ENCODE measurements at places on chromosomes 1 and 21. TPM values are rescaled to one million over a fixed set of nuclear protein-coding genes. Genes with fewer than 3 reads are reported as not detected.

NECAP2 gene
- 23.3 TPM for total RNA-seq

PCP4L1 gene
- not detected for total RNA-seq

ADCY10 gene
- total RNA-seq: 0.09 TPM

LCE1D gene
- total RNA-seq: not detected

SGIP1 gene
- 0.83 TPM for total RNA-seq

LCE1C gene
- not detected for total RNA-seq

KCNQ4 gene
- 1.5 TPM for total RNA-seq

ANXA9 gene
- 14.6 TPM for total RNA-seq

KIF26B gene
- total RNA-seq: 0.87 TPM

RHD gene
- total RNA-seq: not detected

RUNX1 gene
- total RNA-seq: 38.2 TPM

RPTN gene
- not detected for total RNA-seq

LRRC71 gene
- total RNA-seq: not detected

ZNF593OS gene
- total RNA-seq: not detected

NOS1AP gene
- 2.8 TPM for total RNA-seq

PAX7 gene
- total RNA-seq: not detected

OR2L5 gene
- total RNA-seq: not detected

HSPA6 gene
- 0.63 TPM for total RNA-seq

C8B gene
- 0.22 TPM for total RNA-seq

IL19 gene
- not detected for total RNA-seq

GJA5 gene
- total RNA-seq: 1.9 TPM

CLCA4 gene
- not detected for total RNA-seq

IL20 gene
- not detected for total RNA-seq
